ENCODE measurements at places on chromosomes 1 and 21.

- no peak for DNase-seq
Measured at GRCh38 chr1:205205055-205205454, 6.4 kb downstream of the DSTYK start.

- DNase-seq = peak; percentile 76
Measured at GRCh38 chr1:228464487-228464983, 22.6 kb upstream of the RNF187 start.

DNA sequence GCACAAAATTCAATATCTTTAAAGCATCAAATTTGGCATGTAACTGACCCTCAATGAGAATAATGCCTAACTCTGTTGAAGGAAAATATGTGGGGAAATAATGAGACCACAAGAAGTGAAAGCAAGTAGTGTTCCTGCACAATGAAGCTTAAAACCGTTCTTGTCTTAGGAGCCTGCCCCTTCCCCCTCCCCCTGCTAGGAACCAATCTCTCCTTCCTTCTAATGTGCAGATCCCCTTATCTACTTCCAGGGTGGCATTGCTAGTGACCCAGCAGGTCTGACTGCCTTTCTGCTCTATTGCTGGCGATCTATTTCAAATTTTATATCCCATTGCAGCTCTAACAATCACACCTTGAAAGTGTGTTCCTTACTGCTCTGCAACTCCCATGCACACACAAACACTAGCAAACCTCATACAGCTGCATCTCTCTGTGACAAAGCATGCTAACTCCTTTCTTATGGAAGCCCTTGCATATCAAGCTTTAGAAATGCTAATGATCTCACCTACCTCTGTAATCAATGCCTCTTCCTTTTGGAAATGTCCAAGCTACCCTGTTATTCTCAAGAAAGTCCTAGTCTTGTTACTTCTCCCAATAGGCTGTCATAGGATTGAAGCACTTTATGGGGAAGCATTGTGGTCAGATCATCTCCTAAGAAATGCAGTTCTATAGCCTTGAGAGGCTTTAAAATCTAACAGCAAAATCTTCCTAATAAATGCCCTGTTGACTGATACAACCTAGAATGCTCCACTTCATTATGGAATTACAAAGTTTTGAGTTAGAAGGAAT lies 26.5 kb downstream of the BCL9 start:
- no peak for DNase-seq

- no peak for DNase-seq
Measured at GRCh38 chr1:110255392-110255787, 45.3 kb downstream of the KCNC4 start.

DNA sequence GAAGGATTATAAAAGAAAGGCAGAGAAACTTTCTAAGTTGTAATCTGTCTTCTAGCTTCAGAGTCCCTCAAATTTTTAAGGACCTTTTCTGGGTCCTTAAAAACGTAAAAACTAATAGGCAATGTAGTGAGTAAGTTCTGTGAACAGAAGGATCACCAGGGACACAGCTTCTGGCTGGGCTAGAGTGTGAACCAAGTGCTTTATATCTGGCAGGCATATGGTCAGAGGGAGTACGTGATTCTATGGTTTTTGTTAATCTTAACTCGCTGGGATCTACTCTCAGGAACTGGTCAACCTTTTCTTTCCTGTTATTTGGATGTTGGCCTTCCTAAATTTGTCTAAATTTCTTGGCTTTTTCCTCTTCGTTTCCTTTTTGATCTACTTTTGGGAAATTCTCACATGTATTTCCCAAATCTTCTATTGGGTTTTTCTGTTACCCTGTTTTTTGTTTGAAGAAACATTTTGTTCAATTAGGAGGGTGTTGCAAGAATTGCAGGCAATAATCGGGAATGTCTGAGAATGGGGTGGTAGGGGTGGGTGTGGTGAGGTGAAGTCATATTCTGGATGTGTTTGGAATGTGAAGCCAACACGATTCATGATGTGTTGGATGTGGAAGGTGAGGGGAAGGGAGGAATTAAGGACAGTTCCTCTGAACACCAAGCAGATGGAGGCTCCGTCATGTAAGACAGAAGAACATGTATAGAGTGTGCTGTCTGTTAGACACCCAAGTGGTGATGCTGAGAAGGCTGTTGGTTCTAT lies 193.2 kb downstream of the FMN2 start:
- DNase-seq = no peak

DNA sequence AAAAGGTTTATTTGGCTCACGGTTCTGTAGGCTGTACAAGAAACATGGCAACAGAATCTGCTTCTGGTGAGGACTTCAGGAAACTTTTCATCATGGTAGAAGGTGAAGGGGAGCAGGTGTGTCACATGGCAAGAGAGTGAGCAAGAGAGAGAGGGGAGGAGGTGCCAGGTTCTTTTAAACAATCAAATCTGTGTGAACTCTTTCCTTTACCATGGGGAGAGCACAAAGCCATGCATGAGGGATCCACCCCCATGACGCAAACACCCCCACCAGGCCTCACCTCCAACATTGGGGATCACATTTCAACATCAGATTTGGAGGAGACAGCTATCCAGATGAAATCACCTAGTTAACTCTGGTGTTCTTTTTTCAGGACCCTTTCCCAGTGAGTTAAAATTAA lies 103.6 kb downstream of the GALNT2 start:
- DNase-seq = no peak

DNA sequence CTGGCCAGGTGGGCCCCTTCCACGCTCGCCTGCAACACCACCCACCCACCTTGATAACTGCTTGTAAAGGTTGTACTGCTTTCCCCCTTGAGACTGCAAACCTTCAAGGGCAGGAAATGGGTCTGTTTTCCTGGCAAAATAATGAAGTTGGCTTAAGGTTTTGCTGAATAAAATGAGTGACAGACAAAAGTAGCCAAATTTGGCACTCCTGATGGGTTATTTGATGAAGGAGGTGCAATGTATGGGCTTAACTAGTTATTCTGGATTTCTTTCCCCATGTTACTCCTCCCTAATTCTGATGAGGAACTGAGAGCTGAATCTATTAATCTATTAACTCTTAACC lies 14.6 kb upstream of the HLCS start:
- DNase-seq = no peak

DNA sequence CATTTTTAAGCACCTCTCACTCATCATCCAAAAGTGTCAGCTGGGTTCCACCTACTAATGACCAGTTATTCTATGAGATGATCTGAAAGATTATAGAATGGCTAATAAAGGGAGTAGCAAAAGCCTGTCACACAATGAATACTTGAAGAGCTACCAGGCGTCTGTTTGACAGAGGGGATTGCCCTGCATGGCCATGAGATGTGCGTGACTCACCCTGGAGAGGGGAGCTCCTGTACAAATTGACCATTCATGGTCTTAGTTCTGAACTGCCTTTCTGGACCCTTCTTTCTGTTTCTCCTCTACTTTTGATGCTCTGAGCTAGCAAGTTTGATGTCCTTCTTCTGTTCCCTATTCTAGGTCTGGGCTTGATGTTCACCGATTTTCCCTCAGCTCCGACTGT lies 85.2 kb upstream of the ABCD3 start:
- DNase-seq = peak; percentile 18

- no peak for DNase-seq
Measured at GRCh38 chr1:51729824-51730301, 113.0 kb downstream of the OSBPL9 start.

DNA sequence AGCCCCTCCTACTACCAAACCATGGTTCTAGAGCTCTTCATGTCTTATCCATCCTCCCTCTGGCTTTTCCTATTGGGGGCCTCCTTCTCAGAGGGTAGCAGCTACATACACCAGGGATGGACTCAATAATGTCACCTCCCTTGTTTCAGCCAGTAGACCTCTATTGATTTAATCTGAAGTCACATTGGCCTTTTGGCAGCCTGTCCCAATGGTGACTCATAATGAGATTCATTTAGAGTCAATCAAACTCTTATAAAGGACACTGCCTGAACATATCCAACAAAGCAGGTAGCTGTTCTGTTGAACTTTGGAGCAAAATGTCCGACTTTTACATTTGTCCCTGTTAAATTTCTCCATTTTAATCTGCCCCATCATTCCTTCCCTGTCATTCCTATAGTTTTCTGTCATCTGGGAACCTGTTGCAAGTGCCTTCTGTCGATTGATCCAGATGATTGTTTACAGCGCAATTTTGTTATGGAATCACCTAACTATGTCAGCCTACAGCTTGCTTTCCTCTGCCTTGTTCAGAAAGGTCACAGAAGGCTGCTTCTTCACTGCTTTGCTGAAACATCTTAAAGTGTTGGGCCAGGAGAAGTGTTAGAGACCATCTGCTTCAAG lies 105.9 kb downstream of the ETS2 start:
- DNase-seq = no peak

Measured in GM12864 (cell line).